ENCODE measurements at places on chromosomes 6 and 20.

GRCh38 chr6:14113976-14114375 is 3.6 kb upstream of the CD83 start:
- DNase-seq, result no peak

DNA sequence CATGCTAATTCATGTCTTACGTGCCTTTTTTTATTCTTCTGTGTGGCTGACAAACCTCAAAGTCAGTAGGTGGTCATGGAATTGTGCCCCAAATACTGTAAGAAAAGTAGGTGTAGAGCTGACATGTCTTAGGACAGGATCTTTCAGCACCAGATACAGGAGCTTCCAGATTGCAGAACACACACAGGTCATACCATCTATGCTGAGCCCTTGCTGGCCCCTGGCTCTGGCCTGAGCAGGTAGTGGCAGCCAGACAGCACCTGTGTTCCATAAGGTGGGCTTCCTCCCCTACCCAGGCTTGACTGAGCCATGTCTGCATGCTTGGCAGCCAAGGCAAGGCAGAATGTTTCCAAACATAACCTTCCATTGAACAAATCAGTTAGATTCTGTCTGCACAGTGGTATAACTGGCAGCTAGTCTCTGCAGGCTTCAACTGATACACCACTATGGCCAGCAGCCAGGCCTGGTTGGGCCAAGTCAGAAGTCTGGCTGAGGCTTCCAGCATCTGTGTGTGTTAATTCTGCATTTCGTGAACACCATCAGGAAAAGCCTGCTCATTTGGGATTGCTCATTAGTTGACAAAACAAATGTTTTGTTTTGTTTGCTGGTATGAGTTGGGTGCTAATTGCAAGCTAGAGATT is 366.5 kb downstream of the FOXA2 start:
- DNase-seq, result no peak

DNA sequence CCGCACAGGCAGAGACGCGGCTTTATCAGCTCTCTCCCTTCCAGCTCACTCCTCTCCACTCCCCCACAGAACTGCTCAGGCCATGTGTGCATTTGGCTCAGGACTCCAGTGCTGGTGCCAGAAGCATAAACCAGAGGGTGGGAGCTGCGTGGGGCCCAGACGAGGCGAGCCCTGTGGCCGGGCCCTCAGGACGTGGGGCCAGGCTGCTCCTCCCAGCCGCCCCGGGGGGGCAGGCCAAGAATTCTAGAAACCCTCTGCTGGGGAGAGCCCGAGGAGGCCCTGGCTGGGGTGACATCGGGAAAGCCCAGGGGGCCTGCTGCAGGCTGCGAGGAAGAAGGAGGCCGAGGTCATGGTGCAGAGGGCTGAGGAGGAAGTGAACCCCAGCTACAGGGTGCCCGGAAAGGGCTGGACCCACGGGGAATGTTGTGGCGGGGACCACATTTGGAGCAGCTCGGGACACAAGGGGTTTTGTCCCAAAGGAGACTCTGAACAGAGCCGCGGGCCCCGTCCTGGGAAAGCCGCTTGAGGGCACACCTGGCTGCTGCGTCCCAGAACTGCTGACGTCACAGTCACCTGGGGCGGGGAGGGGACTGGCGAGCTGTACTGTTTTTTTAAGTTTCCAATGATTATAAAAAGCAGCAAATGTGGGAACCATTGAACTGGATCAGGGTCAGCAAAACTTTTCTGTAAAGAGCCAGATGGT is 107.1 kb downstream of the BANF2 start:
- no peak for DNase-seq

DNA sequence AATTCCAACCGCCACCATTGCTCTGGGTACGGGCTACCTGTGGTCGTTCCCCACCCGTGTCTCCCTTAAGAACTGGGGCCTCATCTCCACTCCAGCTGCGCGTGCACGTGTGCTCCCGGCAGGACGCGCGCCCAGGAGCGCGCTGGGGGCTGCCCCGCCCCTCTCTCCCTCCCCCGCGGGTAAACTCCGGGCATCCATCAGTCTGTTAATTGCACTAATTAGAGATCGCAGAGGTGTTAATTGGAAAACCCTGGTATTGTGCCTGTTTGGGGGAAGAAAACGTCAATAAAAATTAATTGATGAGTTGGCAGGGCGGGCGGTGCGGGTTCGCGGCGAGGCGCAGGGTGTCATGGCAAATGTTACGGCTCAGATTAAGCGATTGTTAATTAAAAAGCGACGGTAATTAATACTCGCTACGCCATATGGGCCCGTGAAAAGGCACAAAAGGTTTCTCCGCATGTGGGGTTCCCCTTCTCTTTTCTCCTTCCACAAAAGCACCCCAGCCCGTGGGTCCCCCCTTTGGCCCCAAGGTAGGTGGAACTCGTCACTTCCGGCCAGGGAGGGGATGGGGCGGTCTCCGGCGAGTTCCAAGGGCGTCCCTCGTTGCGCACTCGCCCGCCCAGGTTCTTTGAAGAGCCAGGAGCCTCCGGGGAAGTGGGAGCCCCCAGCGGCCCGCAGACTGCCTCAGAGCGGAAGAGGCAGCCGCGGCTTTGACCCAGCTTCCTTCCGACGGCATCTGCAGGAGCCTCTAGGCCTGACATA is 14.4 kb downstream of the FOXP4 start:
- DNase-seq, result peak; percentile 92

DNA sequence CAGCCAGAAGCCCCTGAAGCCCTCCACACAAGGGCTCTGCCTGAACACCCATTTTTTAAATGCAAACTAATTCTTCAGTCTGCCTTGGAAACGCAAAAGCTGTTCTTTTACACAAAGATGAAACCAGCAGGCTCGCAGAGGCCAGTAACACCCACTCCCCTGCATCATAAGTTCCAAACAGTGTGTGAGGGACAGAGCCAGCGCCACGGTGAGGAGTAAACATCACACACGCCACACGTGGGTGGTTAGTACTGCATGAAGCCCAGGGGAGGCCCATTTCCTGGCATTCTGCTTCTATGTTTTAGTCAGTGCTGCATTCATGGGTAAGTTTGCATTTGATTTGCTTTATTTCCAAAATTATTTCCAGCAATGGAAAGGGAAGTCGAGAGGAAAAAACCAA is 217.7 kb upstream of the RIN2 start:
- DNase-seq, result no peak

- DNase-seq, result no peak
Measured at GRCh38 chr6:106981926-106982325, 7.4 kb upstream of the CD24 start.

DNA sequence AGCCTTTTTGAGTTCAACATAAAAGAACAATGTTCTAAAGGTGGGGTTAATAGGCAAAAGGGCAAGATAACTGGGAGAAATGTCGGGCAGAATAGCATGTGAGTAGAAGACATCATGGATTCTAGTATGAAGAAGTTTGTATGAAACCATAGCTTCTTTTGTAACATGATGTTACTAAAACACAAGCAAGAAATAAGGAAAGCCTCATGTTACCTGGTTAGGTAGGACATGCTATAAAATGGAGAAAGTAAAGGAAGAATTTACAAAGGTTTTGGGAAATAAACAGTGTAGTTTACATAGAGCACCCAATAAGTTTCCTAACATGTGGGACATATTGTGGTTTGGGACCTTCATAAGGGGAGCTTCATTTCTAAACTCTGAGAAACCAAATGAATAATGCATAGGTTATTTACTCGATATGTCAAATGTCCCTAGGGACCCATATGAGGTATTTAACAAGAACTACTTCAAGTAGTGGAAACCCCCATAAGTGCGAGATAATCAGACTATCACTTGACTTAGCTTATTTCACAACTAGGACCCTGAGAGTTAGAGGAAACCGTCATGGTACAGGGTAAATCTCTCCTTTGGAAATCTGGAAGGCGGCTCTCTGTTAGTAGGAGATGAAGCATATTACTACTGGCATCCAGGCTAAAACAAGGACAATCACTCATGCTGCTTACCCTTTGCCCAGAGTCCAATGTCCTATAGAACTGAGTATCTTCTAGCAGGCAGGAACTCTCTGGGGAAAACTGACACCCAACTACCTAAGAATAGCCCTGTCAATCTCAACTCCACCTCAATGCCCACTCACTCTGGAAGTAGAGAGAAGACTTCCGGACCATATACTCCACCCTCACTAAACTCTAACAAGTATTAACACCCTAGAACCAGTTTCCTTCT is 57.5 kb downstream of the ILRUN start:
- DNase-seq, result no peak

GRCh38 chr6:26432627-26433201 is 7.6 kb upstream of the BTN3A3 start:
- no peak for DNase-seq

DNA sequence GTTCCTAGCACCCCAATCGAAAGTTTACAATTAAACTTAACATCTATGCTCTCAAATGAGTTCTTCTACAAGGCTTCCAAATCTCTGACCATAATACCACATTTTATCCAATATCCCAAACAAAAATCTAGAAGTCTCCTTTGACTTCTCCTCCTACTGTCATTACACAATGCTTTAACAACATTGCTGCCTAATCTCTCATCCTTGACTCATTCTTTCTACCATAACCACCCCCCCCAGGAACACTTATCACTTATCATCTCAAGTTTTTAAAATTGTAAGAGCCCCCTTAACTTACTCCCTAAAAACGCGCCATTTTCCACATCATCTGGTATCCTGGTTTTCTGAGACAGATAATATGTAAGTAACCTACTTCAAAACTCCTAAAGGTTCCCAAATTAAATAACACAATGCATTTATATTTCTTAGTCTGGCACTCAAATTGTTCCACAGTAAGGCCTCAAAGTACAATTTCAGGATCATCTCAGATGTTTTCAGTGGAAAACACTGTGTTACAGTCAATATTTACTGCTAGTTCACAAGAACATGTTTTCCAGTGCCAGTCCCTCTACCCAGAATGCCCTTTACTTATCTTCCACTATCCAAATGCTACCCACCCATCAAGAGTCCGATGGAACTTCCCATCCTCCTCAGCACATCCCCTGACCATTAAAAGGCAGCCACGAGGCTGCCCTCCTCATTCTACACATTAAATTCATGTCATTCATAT is 308.2 kb upstream of the THEMIS start:
- DNase-seq, result no peak

DNA sequence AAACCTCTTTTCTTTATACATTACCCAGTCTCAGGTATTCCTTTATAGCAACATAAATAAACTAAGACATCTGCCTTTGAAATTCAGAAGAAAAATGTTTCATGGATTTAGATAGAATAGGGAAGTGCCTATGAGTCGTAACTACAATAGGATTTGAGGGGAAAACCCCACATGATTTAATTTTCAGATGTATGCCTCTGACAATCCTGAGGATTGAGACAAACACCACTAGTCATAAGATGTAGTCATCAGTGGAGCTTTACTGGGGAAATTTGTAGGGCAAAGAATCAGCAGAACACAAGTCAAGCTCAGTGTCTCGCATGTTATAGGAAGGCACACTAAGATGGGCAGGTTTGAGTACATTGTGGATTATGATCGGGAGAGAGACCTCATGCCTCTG is 566.4 kb downstream of the BMP2 start:
- DNase-seq, result no peak

GRCh38 chr20:19112828-19113227 is 99.6 kb upstream of the SLC24A3 start:
- no peak for DNase-seq

GRCh38 chr20:40797425-40797824 is 108.4 kb upstream of the MAFB start:
- peak; percentile 8 for DNase-seq

- DNase-seq, result no peak
Measured at GRCh38 chr20:44089987-44090674, 96.9 kb downstream of the JPH2 start.

DNA sequence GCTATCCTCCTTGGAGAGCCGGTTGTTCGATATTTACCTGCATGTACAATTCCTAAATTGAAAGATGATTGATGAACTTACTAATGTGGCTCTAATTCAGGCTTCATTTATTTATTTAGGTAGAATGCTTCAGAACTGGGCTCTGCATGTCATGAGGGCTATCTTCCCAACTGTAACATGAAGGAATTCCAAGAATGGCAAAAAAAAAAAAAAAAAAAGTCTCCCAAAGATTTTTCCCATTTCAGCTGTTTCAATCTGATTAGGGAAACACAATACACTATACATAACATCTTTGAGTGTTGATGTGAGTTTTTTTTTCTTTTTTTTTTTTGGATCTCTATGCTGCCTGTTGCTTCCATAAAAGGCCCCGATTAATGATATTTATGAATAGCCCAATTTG is 120.1 kb upstream of the SHLD1 start:
- DNase-seq, result no peak

- no peak for DNase-seq
Measured at GRCh38 chr6:142842418-142843261, 102.3 kb downstream of the HIVEP2 start.

- no peak for DNase-seq
Measured at GRCh38 chr6:69019832-69020231, 384.8 kb downstream of the ADGRB3 start.

DNA sequence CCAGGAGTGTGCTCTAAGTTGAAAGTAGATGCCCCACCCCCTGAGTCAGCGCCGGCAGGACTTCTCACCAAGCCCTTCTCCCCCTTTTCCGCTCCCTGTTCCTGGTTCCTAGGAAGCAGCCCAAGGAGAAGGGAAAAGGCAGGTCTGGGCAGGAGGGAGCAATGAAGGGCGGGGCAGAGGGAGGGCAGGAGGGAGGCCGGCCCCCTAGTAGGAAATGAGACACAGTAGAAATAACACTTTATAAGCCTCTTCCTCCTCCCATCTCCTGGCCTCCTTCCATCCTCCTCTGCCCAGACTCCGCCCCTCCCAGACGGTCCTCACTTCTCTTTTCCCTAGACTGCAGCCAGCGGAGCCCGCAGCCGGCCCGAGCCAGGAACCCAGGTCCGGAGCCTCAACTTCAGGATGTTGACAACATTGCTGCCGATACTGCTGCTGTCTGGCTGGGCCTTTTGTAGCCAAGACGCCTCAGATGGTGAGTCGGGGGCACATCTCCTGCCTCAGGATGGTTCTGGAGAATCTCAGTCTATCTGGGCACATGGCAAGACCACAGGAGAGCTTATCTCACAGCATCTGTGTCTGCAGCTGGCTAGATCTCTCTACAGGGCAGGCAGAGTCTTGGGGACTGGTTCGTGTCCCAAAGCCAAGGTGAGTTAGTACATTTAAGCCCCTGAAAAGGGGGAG is at the start of gene PROCR:
TSS of gene PROCR (plus strand) at position 320 of the 681 bp plus-strand sequence. CDS start at position 403, 83 bp downstream.
- DNase-seq, result peak; percentile 94

- DNase-seq, result peak; percentile 14
Measured at GRCh38 chr20:34302312-34302722, 838 bp downstream of the AHCY start.

DNA sequence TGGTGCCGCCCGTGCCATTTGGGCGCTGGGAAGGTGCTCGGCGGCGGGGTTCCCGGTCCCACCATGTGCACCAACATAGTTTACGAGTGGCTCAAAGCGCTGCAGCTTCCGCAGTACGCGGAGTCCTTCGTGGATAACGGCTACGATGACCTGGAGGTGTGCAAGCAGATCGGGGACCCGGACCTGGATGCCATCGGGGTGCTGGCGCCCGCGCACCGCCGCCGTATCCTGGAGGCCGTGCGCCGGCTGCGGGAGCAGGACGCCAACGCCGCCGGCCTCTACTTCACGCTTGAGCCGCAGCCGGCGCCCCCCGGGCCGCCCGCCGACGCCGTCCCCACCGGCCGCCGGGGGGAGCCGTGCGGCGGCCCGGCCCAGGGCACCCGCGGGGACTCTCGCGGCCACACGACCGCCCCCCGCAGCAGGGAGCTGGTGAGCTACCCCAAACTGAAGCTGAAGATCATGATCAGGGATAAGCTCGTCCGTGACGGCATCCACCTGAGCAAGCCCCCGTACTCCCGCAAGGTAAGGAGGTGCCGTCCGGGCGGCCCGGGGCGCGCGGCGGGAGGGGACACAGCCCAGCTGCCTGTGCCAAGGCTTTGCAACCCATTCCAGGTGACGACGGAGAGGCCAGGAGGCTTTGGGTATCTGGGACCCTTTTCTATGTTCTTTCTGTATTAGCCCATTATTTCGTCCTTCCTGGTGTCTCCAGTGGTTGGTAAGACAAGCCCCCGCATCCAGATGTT is 547 bp downstream of the SAMD5 start:
- no peak for DNase-seq

All from Kasumi-1 (cell line).